ENCODE measurements at places on chromosomes 5 and 9.

GRCh38 chr5:2432076-2432920 is 319.2 kb downstream of the IRX2 start:
- DNase-seq, result no peak

GRCh38 chr9:87554171-87554910 is 56.7 kb downstream of the DAPK1 start:
- no peak for DNase-seq

DNA sequence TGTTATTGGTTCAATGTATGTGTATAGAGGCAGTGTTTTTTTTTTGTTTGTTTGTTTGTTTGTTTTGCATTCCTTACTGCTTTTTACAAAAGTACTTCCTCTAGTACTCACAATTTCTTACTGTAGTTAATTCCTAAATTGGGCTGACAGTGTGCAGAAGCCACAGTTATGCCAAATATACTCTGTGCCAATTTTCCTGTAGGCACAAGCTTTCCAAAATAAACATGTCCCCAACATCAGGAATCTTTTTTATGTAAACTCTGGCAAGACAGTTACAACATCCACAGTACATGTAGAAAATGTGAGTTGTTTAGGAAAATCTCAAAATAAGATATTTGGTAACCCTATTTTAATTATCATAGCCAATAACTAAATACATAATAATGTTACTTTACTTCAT is 161.6 kb upstream of the TSLP start:
- DNase-seq, result no peak

DNA sequence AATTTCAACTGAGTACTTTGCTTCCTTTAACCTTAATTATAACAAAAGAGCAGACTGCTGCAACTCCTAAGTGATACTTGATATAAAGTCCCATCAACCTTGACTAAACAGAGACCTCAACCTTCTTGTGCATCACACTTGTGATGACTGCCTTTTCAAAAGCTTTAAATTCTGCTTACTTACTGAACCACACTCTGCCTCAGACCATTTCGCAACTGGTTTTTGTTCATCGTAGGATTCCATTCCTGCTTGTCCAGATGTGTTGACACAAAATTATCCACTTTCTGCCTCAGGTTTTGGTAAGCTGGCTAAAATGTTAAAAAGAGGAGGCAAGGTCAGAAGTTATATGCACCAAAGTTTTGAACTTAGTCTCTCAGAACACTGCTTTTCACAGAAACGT is 3.5 kb downstream of the BOD1 start:
- DNase-seq, result no peak

GRCh38 chr5:172956936-172957335 is 2.3 kb upstream of the RPL26L1 start:
- no peak for DNase-seq

DNA sequence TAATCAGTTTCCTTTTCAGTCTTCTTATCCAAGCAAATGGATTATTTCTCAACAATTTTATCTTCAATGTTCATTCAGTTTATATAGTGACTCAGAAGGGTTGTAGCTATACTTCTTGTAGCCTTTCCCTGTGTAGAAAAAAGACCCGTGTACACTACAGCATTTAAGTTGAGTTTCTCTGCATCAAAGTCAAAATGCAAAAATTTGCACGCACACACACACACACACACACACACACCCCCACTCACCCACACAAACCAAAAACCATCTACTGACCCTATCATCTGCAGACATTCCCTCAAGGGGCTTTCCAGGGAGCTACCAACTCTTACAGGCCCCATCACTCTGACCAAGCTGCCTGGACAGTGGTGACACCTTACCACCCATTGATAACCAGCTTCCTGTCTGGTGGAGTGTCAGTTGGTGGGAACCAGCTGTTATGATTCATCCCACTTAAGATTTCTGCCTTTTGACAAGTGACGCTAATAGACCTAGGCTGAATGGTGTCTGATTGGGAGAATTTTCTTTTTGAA is 12.2 kb upstream of the ELL2 start:
- no peak for DNase-seq

DNA sequence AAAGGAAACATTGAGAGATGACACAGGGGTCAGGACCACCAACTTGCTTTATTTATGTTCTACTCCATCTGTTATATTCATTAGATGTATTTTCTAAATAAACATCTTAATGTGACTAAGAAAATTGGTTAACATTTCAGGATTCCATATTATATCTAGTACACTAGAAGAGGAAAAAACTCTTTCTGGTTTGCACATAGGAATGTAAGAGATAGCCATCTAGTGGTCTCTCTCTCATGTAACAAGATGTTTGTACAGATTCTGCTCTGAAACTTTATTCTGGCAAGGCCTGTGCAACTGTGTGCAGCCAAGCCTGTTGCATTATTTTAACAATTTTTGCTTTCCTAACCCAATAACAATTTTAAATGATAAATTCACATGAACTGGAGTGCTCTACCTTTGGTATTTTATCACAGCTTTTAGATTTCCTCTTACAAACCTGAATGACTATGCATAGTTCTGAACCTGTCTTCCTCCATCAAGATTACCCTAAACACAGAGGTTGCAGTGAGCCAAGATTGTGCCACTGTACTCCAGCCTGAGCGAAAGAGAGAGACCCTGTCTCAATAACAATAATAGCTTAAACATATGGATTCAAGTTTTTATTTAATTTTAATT is 148.2 kb downstream of the GIN1 start:
- no peak for DNase-seq

DNA sequence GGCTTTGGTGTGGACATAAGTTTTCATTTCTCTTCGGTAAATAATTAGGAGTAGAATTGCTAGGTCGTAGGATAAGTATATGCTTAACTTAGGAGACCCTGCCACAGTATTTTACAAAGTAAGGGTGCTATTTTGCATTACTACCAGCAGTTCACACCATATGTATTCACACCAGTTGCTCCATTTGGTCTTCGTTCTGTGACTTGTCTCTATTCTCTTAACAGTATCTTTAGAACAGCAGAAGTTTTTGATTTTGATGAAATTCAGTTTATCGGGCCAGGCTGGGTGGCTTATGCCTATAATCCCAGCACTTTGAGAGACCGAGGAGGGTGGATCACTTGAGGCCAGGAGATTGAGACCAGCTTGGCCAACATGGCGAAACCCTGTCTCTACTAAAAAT is 17.1 kb upstream of the ABL1 start:
- DNase-seq, result no peak

- no peak for DNase-seq
These were observed 25.0 kb downstream of the CTNNA1 start for GRCh38 chr5:138778234-138778633.

DNA sequence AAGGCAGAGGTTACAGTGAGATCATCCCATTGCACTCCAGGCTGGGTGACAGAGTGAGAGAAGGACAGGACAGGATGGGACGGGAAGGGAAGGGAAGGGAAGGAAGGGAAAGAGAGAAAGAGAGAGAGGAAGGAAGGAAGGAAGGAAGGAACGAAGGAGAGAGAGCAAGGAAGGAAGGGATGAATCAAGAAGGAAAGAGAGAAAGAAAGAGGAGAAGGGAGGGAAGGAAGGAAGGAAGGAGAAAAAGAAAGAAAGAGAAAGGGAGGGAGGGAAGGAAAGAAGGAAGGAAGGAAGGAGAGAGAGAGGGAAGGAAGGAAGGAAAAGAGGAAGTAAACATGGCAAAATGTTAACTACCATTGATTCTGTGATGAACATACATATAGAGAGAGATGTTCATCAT is 28.8 kb downstream of the SGTB start:
- no peak for DNase-seq

GRCh38 chr5:168851902-168852321 is 272.7 kb upstream of the PANK3 start:
- no peak for DNase-seq

DNA sequence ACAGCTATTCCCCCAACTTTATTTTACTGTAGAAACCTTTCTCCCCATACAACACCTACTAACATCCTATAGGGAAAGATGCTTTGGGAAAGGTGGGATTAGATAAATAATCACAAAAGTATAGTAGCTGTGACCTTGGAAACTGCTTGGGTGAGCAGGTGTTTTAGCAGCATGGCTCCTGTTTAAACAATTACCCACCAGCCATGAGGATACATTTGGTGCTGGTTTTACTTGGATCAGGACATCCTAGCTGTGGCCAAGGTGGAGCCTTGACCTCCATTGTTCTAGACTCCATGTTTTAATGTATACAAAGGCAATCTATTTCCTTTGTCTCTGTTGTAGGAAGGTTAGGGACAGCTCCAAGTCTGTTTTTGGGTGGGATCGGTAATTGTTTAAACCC is 56.8 kb upstream of the ALDH1B1 start:
- DNase-seq, result no peak

DNA sequence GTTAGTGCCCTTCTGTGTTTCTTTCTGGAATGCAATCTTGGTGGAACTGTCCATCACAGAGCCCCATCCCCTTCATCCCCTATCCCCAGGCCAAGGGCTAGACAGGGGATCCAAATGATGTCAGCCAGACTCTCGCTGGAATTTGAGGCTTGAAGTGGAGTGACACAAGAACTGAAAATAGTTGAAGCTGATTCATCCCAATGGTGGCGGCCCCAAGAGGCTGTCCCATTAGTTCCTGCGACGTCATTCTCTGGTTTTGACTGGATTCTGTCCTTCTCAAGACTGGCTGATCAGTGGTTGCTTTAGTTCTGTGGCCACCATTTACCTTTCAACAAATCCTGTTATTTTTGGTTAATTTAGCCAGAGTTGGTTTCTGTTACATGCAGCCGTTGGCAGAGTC is 59.9 kb downstream of the SUB1 start:
- no peak for DNase-seq

DNA sequence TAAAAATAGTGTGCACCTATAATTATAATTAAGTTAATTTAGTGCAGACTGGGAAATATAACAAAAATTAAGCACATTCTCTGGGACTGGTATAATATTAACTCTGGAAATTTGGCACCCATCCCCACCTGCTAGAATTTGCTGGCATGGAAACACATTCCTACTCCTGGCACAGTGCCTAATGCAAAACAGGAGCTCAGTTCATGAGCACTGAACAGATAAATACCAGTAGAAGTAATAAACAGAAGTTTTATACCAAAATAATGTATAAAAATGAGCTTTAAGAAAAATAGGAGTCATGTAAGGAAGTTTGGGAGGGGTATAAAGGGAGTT is 23.7 kb upstream of the NPR3 start:
- no peak for DNase-seq

DNA sequence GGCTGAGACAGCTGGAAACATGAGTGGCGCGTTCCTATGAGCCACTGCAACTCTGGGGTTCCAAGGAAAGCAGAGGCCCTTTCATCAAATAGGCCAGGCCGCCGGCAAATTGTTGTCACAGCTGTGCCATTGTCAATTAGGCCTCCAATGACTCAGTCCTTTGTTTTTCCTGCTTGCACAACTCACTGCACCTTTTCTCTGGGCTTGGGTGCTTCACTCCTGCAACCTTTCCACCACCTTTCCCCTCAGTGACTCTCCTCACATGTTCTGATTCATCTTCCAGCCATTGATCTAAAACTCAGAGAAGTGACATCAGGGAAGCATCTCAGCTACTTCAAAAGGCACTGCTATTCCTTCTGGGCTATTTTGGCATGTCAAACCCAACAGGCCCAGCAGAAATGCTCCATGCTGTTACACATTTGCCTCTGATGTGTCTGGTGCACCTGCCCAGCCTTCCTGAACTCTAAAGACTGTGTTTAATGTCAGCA is 653.7 kb downstream of the NR2F1-AS1 start:
- DNase-seq, result no peak

GRCh38 chr9:137611623-137612609 is 6.4 kb downstream of the ARRDC1 start:
- DNase-seq, result no peak

DNA sequence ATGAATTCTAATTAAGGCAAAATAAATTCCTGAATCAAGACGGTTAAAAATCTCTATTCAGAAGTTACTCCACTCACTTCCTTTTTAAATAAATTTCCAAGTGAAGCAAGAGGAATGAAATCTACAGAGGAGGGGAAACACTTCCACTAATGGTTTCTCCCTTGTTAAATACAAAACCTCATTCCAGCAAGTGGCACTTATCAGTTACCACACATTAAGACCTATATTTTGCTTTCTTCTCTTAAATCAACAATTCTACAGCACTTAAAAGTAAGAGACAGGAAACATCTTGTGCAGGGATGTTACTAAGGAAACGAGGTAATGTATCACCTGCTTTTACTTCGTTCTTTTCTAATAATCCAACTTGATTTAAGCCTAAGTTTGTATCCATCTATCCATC is 172.6 kb downstream of the RAPGEF6 start:
- no peak for DNase-seq

DNA sequence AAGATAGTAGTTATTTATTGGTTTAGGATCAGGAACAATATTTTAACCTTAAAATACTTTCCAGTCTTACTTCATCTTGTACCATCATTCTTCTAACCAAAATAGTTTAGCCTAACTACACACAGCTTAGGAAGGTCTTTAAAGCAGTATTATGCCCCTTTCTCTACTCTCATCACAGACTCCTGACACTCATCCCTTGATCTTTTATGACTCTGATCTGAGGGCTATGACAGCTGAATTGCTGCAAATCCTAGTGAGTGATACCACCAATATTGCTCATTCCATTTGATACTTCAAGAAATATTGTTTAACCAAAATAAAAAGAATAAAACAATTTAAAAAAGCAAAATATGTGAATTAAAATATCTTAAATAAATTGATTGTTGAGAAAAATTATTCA is 746.6 kb upstream of the ACO1 start:
- no peak for DNase-seq

DNA sequence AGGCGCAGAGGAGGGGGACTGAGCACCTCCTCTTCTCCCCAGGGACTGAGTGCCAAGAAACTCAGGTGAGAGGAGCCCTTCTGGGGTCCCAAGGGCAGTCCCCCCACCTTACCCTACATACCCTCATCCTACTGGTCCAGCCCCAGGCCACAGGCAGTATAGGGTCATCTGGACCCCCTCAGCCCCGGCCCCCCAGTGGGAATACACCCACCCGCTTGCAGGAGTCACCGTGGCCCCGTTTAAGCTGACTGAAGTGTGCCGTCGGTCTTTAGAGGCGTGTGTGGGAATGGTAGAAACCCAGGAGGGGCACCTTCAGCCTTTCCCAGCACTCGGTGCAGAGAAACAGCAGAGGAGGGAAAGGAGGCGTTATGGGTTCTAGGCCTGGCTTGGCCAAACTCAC is 30.8 kb downstream of the COL15A1 start:
- DNase-seq, result no peak
